ENCODE measurements at places on chromosomes 5 and 9.

DNA sequence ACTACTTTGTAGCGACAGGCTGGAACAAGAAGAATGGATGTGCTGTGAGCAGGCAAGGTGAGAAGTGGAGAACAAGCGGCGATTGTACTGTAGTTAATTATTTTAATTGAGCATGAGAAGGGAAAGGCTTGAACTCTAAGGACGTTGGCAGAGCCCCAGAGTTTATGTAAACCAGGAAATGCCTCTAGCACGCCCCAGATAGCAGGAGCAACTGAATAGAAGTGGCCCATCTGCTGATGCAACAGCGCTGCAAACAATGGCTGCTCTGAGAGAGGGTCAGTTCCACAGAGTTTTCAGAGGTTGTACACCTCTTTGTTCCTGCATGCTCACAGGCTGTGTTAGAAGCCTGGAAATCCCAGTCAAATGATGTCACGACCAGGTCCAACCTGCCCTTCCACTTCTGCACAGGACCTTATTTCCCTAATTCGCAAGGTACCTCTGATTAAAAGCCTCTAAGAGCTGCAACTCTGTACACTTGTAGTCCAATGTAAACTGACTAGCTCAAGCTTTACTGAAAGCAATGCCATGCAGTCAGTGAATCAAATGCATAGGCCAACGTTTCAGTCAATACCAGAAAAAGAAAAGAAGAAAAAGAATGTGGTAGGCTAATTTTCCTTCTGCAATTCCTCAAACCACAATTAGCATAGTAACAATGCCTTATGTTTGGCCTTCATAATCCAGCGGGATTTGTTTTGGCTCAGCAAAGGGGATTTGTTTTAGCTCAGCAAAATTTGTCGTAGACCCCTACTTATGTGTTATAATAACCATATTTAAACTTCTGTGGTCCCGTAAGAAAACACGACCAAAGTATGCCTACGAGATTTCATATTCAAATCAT, 119.6 kb upstream of the RETREG1 start:
- no peak for DNase-seq

DNA sequence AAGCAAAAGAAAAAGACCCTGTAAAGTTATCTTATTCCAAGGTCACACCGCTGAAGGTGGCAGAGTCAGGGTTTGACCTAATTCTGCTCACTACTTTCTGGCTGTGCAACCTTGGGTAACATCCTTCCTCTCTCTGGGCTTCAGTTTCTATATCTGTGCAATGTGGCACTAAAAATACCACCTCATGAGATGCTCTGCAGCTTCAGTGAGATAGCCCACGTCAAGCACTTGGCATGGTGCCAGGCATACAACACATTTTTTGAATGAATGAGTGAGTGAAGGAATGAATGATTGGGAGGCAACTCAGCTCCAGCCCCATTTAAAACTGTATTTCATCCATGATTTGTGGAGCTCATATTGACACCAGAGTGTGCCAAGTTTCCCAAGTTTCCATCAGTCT, 62.3 kb downstream of the FOXI1 start:
- no peak for DNase-seq

- no peak for DNase-seq
Measured at GRCh38 chr5:85109616-85110015, 724.9 kb upstream of the EDIL3 start.

GRCh38 chr5:116479776-116480675, 94.6 kb downstream of the SEMA6A start:
- DNase-seq = no peak

- no peak for DNase-seq
Measured at GRCh38 chr5:113824307-113824706, 310.8 kb downstream of the YTHDC2 start.

GRCh38 chr9:129989740-129990139, 53.2 kb downstream of the FNBP1 start:
- no peak for DNase-seq

- no peak for DNase-seq
Measured at GRCh38 chr5:98144710-98145109, 628.8 kb upstream of the RGMB start.

- no peak for DNase-seq
Measured at GRCh38 chr5:125185740-125186139, 439.3 kb upstream of the ZNF608 start.

- peak; percentile 20 for DNase-seq
Measured at GRCh38 chr9:123268199-123268464, 254 bp downstream of the STRBP start.

- no peak for DNase-seq
Measured at GRCh38 chr9:115668521-115668920, 485.1 kb upstream of the PAPPA start.

DNA sequence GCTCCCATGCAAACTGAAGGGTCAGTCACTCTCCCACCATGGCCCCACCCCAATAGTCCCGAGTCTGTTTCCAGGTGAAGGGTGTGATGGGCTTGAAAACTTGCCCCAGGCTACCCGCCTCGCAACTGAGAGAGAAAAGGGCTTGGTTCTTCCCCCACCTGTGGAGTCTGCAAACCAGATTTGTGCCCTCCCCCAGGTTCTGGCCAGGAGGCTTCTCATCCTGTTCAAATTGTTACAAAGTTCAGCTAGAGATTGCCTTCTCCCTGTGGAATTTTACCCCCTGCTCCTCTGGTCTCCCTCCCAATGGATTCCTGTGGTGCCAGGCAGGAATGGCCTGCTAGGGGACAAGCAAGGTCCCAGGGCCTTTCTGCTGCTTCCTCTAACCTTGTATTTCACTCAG, 93.1 kb upstream of the ACO1 start:
- DNase-seq = no peak

- no peak for DNase-seq
Measured at GRCh38 chr5:73821003-73821402, 195.0 kb downstream of the ARHGEF28 start.

DNA sequence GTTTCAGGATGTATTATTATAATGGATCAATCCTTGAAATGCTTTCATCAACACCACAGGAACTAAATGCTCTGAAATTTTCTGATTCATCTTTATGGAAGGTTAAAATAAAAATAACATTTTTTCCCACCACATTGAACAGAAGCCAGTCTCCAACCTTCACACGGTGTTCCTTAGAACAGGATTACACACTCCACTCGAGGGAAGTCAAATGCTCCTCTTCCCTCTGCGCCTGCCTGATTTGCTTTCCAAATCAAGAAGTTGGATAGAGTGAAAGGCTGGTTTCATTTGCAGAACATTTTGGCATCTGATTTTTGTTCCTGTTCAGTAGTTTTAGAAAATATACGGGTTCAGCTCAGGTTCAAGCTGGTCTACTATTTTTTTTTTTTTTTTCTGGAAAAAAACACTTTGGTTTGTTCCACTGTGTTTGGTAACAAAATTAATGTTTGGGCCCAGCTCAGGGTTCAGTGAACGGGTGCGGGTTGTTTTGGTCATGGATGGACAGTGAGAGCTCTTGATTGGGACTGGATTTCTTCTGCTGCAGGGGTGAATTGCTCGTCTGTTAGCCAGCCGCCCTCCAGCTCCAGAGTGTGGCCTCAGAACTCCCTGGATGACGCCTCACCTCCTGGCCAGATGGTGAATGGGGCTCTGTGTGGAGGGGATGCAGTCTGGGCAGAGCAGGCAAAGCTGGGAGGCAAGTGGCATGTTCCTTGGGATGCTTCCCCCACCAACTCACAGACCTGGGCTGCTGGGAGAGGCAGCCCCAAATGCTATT, 82.4 kb upstream of the STC2 start:
- no peak for DNase-seq

GRCh38 chr5:133697536-133698258, 85.4 kb upstream of the FSTL4 start:
- DNase-seq = no peak

DNA sequence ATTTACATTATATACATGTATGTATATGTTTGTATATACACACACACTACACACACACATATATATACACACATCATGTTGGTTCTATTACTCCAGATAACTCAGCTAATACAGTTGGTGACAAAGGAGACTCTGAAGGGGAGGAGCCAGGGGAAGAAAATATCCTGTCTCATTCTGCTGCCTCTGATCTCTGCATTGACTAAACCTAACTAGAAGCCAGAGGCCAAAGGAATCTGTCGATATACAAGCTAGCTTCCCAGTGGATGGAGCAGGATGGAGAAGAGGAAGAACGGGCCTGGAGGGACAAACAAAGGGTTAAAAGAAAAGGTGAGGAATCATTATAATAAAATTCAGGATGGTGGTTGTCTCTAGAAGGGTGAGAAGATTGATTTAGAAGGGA, 13.7 kb upstream of the RHOBTB3 start:
- DNase-seq = no peak

DNA sequence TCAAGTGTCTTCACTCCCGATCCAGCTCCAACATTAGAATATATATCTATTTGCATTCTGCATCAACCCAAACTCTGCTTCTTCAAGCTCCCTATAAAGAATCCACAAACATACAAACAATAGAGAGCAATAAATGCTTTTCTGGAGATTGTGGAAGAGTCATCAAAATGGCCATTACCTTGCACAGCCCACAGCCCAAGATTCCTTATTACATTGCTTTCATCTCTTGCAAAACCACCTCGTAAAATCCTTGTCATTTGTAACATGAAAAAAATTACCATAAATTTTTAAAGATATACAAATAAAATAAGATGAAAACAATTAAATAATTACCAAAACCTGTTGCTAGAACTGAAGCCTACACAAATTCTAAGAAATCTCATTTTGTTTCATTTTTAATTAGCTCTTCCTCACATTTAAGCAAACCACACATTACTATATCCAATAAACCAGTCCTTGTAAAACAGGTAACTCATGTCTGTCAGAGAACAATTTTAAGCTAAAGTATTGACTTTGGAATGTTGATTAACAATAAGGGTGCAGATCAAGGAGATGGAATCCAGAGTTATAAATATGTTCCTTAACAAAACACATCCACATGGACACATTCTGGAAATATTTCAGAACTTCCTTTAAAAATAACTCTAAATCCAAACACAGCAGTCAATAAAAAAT, 7.1 kb downstream of the SPINK9 start:
- no peak for DNase-seq

DNA sequence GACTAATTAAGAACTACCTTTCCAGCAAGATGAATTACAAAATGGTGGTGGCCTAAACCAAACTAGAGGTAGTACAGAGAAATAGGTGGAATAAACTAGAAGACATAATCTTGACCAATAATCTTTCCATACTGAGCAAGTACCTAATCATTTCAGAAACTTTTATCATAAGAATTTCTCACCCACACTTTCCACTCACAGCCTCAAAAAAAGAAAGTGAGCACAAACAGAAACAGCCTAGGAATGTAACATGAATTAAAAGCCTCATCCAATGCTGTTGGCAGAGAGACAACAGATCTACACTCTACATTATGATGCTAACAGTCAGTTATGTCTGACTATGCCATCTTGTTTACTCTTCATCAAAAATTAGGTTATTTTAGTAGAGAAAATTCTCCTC, 1.3 kb downstream of the RNF38 start:
- peak; percentile 12 for DNase-seq

DNA sequence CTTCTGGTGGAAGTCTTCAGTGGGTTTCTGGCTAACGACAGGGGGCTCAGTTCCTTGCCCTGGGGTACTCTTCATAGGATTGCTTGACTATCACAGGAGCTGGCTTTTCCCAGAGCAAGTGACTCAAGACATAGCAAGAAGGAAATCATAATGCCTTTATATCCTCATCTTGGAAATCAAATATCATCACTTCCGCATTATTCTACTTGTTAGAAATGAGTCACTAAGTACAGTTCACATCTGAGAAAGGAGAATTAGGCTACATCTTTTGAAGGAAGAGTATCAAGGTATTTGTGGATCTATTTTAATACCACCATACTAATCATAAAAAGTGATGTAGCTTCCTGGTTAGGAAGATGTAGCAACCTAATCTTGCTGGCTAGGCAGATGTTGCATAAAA, 148.2 kb upstream of the RAI14 start:
- no peak for DNase-seq

DNA sequence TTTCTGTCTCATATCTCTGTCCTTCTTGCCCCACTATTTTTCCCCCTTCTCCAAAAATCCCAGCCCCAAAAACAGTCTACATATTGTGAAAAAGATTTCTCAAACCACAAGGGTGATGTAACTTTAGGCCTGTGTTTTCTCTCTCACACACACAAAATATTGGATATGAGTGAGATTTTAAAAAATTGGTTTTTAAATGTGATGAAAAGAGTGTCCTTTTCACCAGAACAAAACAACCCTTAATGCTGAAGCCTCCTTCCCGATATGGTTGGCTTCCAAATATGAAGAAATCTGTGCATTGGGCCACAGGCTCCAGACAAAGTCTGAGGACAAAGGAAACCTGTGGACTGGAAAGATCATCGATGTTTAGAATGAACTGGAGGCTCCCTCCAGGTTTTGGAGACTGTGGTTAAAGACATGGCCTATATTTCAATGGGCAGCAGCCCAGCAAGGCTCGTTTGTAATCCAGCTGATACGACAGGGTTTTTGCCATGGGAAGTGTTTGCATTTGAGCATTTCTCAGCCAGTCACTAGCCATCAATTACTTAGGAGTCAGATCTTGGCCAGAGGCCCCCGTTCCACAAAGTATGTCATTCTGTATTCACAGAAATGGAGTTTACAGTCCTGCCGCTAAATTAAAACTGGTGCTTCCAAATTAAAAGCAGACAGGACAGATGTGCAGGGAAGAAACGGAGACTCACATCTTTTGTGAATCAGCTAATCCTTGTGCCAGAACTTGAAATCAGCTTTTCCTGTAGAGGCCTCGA, 546.3 kb downstream of the EBF1 start:
- no peak for DNase-seq

GRCh38 chr5:69504036-69504435, 11.4 kb downstream of the OCLN start:
- no peak for DNase-seq

GRCh38 chr5:159768243-159768642, 148.0 kb upstream of the ADRA1B start:
- no peak for DNase-seq

- no peak for DNase-seq
Measured at GRCh38 chr9:125227761-125228160, 13.4 kb downstream of the HSPA5 start.
